NCI-H524 (cell line): ENCODE measurements at places on chromosomes 2 and 18.

GRCh38 chr2:191749181-191749540 lies 71.2 kb downstream of the NABP1 start:
- DNase-seq, result no peak

DNA sequence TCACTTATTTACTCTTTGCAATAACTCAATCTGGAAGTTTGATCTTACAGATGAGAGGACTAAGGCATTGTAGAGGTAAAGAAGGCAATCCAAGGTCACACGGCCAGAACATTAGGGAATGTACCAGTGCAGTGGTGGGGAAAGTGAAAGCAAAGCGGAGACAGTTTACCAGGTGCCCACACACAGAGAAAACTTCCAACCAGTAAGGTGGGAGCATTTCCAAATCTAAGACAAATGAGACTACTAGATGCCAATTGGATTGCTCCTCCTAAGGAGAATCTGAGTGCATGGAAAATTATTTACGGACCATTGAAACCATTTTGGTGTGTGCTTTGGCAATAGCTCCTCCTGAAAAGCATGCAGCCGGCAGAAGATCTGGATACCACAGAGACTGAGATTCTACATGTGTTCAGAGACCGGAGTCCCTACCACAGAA lies 34.9 kb downstream of the SLC20A1 start:
- DNase-seq, result no peak

- no peak for DNase-seq
Measured at GRCh38 chr2:240129731-240130392, 6.2 kb downstream of the COPS9 start.

- no peak for DNase-seq
Measured at GRCh38 chr2:177029501-177029900, 183.1 kb upstream of the HNRNPA3 start.

DNA sequence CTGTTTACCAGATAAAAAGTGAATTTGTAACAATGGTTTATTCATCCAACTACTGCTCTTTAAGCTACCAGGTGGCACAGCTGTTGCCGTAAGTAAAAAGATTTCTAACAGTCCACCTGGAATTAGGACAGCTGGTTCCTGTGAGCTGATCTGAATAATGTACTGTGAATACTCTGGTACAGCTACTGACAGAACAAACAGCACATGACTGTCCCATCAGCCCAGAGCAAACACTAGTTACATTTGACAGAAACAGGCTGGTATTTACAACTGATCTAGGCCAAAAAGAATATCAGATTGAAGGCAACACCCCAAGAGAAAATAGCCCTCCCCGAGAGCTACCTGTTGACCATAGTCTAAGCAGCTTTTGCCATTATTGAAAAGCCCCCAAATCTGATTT lies 840.4 kb downstream of the CPS1 start:
- DNase-seq, result peak; percentile 43

DNA sequence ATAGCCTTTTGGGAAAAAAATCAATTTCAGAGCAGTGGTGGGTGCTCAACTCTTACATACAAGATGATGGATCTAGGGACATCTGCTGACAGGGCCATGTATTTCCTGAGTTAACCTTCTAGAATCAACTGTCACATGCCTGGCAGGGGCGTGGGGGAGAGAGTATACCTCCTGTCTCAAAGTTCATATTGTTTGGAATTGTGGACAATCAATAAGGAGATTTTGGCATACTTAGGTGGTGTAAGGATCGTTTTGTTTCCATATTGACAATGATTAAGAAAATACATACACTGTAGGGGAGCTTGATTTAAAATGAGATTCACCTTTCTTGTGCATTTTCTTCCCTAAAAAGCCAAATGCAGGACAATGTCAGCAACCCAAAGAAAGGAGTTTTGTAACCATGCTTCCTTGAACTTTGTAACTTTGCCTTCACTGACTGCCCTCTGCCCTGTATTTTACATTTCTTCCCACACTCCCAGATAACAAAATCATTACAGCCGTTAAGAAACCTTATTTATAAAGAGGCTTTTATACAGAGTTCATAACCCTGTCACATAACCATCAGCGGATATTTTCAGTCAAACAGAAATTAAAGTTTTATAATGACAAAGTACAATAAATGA lies 88.4 kb downstream of the MEP1B start:
- DNase-seq, result no peak

- peak; percentile 92 for DNase-seq
Measured at GRCh38 chr2:199851883-199852282, 891 bp upstream of the FTCDNL1 start.

DNA sequence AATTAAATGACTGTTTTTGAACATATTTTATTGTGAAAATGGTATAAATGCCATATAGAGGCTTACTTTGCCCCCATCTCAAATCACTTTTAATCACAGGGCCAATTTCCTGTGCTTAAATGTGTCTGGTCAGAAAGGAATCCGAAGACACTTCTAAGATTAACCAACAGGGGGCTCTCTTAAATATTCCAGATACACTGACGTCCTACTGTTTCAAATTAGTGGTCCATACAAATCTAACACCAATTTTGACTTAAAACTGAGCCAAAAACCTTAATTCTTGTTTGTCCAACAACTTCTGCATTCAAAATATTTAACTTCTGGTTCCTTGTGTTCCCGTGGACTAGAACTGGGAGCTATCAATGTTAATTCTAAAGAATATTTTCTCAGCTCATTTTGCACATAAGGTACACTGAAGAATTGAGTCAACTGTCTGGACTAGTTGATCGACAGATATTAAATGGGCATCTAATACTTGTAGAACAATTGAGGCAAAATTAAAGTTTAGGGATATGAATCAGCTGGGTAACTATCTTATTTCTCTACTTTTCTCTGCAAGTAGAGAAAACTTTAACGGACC lies 557.5 kb downstream of the ARHGAP15 start:
- DNase-seq, result peak; percentile 67

GRCh38 chr2:8694737-8695136 lies 12.9 kb downstream of the ID2 start:
- DNase-seq, result no peak
